ENCODE measurements at places on chromosomes 5 and 9. TPM values are rescaled to one million over a fixed set of nuclear protein-coding genes. Genes with fewer than 3 reads are reported as not detected.

- no peak for DNase-seq
These were observed 37.3 kb downstream of the ARHGEF28 start for GRCh38 chr5:73663161-73663859.

DNA sequence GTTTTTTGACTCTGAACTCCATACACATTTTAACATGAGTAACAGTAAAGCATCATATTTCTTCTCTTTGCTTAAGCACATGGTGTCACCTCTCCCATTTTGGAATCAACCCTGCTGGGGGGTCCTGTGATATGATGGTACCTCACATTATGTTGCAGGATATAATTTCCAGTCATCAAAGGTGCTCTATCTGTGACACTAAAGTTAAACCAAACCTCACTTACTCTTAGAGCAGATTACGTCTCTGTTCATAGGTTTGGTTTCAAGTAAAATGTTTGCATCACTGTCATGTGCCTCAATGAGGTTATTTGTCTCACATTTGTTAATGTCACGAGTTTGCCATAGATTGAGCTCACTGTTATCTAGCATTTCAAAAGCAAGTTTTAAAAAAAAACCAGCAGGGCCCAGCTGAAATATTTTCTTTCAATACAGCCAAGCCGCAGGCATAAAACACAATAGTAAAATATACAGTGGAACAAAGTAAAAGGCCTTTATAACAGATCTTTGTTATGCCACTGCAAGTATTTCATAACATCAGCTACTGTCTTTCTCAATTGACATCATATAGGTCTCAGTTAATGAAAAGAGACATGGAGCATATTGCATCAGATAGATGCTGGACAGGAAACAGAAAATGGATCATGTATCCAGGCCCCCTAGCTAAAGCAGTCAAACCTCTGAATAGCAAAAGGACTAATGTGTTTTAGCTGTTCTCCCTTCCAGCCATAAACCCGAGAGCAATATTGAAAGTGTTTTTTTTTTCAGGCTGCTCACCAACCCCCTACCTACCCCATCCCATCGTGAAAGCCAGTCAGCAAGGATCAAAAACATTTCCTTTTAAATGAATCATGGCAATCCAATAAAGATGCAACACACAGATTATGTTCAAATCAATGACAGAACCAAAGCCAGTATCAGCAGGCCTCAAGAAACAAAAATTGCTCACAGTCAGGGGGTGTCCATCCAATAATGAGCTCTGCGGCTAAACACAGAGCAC is 182.1 kb upstream of the ITGA1 start:
- no peak for DNase-seq

GRCh38 chr9:91247278-91247677 is 114.4 kb downstream of the AUH start:
- DNase-seq = no peak

DNA sequence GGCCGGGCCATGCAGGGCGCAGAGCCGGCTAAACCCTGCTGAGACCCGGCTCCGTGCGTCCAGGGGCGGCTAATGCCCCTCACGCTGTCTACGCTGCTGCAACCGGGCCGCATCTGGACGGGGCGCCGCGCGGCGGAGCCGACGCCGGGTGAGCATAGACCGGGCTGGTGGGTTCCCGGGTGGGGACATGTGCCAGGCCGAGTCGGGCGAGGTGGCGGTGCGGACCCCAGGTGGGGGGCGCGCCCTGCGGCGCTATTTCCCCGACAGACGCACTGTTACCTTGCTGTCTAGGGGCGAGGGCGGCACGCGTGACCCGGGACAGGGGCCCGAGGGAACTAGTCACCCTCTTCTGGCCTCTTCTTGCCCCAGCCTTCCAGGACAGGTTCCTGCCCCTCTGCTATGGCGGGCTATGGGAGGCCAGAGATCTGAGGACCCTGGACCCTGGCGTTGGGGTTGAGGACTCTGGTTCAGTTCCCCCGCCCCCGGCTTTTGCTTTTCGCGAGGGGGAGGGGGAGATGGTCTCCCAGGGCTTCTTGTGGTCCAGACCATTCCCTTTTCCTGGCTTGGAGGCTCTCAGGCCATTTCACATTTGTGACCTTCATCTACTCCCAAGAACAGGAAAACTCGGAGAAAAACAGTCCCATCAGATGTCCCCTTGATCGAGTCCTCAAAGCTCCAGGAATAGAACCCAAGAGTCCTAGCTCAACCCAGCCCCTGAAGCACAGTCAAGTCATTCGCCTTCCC is 536 bp downstream of the SLC27A4 start:
- DNase-seq = no peak

DNA sequence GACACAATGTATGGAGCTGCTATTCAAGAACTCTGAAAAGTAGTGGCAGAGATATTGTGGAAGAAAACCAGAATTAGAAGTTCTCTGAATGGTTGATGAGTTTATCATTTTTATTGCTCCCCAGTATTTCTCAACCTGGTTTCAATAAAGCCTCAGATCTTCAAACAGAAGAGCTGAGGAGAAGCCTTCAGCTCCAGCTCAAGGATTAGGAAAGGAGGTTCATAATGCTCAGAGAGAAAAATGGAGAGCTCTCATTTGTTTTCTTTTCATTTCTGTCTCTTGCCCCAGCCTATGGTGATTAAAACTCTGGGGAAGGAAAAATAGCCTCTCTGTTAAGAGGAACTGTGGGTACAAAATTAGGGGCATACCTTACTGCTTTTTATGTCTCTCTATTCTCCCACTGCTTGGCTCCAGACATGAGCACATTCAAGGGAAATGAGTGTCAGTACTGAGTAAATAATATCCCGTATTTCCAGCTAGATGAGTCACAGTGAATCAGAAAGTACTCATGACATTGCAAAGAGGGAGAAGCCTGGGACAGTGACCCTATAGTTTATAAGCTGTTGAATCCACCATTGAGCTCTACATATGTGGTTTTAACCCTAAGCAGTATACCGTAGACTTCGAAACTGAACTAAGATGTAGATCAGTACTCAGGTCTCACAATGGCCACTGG is 138.1 kb downstream of the EMB start:
- no peak for DNase-seq

GRCh38 chr9:96874201-96874785 is 20.0 kb upstream of the ZNF782 start:
- DNase-seq = no peak

- DNase-seq = no peak
These were observed 11.9 kb upstream of the LHX2 start for GRCh38 chr9:123999661-124000060.

DNA sequence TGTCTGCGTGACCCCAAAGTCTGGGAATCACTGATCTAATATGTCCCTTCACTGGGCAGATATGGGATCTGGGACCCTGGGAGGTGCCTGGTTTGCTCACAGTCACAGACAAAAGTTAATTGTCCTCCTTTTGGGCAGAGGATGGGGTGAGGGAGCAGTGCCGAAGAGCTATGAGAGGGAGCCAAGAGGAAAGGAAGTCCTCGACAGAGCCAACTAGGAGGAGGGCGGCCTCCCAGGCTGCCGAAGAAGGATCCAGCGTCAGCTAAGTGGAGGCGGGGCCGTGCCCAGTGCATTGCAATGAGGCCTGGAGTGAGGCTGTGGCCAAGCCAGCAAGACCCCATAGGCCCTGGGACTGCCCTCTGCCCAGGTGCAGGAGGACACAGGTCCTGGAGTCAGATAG is 11.4 kb downstream of the AIF1L start:
- DNase-seq = no peak

- DNase-seq = no peak
These were observed 592.9 kb downstream of the ZNF608 start for GRCh38 chr5:124153588-124153987.

DNA sequence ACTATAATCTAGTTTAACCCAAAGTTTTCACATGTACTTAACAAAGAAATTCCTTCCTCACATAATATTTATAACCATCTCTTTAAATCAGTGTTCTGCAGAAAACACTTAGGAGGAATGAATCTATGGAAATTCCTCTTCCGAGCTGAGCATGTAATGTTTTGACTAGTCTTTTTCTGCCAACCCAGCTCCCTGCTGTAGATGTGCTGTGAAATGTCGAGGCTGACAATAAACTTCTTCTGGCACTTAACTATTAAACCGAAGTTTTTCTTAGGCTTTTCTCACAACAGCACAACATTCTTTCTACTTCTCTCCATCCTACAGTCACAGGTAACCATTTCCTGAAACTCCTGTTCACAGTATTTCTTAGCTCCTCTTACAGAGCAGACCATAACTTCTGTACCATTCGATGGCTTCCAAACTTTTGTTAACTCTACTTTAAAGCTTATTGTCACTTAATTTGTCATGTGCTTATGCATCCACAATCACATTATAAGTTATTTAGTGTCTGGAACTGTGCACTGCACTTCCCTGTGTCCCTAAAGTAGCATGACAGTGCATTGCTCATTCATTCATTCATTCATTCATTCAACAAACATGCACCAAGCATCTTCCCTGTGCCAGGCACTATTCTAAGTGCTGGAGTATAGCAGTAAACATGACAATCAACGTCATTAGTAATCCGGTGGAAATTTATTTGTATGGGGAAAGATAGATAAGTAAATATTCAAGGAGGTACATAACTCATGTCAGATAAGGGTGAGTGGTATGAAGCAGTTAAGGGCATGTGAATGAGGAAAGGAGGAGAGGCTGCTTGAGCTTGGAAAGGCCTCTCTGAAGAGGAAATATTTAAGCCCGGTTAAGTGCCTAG is 54.6 kb downstream of the TSSK1B start:
- no peak for DNase-seq

The ANKDD1B gene
- polyA plus RNA-seq = 0.04 TPM

The KIF3A gene
- polyA plus RNA-seq = 8.9 TPM

The PHF24 gene
- not detected for polyA plus RNA-seq

Measured in AG04450 (cell line).